Left lung (tissue), 14 donors: ENCODE measurements at places on chromosomes 13 and 19.

DNA sequence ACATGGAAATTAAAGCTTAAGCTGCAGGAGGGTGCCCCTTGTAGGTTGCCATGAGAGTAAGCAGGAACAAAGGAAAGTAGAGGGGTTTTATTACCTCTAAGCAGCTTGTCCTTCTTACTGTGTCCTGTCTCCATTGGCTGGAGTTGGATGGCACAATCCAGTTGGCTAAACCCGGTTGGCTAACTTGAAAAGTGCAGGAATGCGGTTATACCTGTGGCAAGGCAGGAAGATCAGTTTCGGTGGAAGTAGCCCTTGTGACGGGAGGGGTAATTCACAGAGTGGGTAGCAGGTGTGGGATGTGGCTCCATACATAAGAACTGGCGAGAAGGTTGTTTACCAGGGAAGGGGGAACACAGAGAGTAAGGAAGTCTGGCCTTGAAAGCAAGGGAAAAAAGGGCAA lies 3.2 kb downstream of the ZNF726 start:
- peak; percentile 33 for DNase-seq
- H3K36me3 ChIP-seq = no peaks in the 10 kb centered on the region
- H3K27ac ChIP-seq = peak overlapping the region; percentile 10
- no peaks in the 10 kb centered on the region for H3K4me1 ChIP-seq
- no peaks in the 10 kb centered on the region for H3K27me3 ChIP-seq

DNA sequence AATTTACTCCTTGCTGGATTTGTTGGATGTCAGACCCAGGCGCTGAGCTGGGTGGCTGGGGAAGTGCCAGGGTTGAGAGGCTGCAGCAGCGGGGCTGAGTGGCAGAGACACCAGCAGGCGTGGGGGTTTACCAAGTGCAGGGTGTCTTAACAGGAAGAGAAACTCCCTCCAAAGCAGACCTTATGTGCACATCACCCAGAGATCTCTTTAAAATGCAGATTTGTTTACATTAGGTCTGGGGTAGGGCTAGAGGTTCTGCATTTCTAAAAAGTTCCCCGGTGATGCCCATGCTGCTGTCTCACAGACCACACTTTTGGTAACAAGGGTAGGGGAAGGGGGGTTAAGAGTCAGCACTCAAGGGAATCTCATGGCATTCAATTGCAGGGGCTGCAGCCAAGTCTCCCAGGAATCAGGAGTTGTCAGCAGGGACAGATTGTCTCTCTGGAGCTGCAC lies 80.7 kb upstream of the OLFM4 start:
- H3K4me3 ChIP-seq = no peak overlapping the region
- no peaks in the 10 kb centered on the region for H3K4me1 ChIP-seq
- H3K27ac ChIP-seq = peak overlapping the region; percentile 30
- no peaks in the 10 kb centered on the region for H3K36me3 ChIP-seq
- H3K27me3 ChIP-seq = no peaks in the 10 kb centered on the region

GRCh38 chr19:53504885-53505284 lies 33.1 kb upstream of the ZNF331 start:
- no peak overlapping the region for H3K4me3 ChIP-seq
- H3K4me1 ChIP-seq = no peaks in the 10 kb centered on the region
- no peaks in the 10 kb centered on the region for H3K36me3 ChIP-seq
- H3K27me3 ChIP-seq = peaks cover 21% of the 10 kb centered on the region
- DNase-seq = peak; percentile 40

GRCh38 chr13:80921541-80921940 lies 580.6 kb upstream of the SPRY2 start:
- no peak overlapping the region for H3K27ac ChIP-seq
- no peak for DNase-seq
- no peaks in the 10 kb centered on the region for H3K27me3 ChIP-seq
- H3K4me1 ChIP-seq = no peaks in the 10 kb centered on the region

DNA sequence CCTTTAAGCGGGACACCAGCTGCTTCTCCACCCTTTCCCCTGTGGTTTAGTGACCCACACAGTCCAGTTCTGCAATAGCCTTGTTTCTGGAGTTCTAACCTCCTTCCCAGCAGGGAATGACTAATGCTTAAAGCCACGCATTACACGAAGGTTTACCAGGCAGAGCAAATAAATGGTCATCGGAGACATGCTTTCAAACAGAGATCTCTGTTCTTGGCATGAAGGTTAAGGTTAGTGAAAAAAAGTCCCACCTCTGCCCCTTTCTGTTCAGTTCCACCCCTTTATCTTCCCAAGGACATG lies 25.3 kb upstream of the MEDAG start:
- H3K27ac ChIP-seq = peak overlapping the region; percentile 69
- no peaks in the 10 kb centered on the region for H3K4me1 ChIP-seq
- no peak for DNase-seq

DNA sequence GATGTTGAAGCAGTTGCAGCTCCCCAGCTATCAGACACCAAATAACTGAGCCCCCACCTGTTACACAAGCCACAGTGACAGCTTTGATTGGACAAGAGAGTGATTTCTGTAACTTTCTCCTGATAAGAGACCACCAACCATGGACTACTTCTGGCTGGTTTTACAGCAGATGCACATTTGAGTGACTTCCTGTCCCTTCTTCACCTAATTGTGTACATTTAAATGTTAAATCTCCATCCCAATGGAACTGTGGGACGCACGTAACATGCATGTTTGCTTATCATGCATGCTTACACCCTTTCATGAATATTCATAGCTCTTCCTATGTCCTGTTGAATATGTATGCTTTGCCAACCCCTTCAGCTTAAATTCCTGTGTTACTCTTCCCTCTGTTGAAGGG lies 6.0 kb upstream of the TNFSF11 start:
- H3K27ac ChIP-seq = no peak overlapping the region
- H3K4me1 ChIP-seq = no peaks in the 10 kb centered on the region
- H3K27me3 ChIP-seq = no peaks in the 10 kb centered on the region
- H3K4me3 ChIP-seq = no peak overlapping the region
- H3K36me3 ChIP-seq = no peaks in the 10 kb centered on the region

GRCh38 chr19:43450545-43450997 lies 14.8 kb downstream of the LYPD3 start:
- no peaks in the 10 kb centered on the region for H3K4me1 ChIP-seq
- H3K27ac ChIP-seq = no peak overlapping the region
- no peak for DNase-seq
- H3K27me3 ChIP-seq = no peaks in the 10 kb centered on the region
- H3K4me3 ChIP-seq = no peak overlapping the region

DNA sequence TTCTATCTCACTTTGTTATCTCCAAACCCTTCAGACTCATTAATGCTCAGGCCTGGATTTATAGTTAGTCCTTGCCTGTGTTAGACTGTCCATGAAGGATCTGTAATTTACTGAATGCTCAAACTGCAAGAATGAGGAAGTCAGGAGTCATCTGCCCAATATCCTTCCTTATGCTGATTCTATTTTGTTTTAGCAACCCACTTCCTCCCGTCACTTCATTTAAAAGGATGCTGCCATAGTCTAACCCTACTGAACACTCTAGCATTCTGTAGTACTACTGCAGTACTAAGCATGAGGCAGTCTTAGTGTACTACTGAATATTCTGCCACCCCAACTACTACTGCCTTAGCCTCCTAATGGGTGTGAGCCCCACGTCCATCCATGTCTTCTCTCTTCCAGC lies 1.5 kb downstream of the FCAR start:
- no peak for DNase-seq
- H3K36me3 ChIP-seq = no peaks in the 10 kb centered on the region
- peak overlapping the region; percentile 84 for H3K27ac ChIP-seq
- peak overlapping the region; percentile 38 for H3K4me3 ChIP-seq
- H3K4me1 ChIP-seq = peaks cover 38% of the 10 kb centered on the region

- no peak overlapping the region for H3K4me3 ChIP-seq
- no peaks in the 10 kb centered on the region for H3K27me3 ChIP-seq
- peak overlapping the region; percentile 41 for H3K27ac ChIP-seq
- H3K4me1 ChIP-seq = peaks cover 41% of the 10 kb centered on the region
- DNase-seq = no peak
These were observed 5.8 kb downstream of the FTL start for GRCh38 chr19:48970923-48971395.

GRCh38 chr19:13834244-13835069 lies 39.2 kb downstream of the ZSWIM4 start:
- no peaks in the 10 kb centered on the region for H3K27me3 ChIP-seq
- H3K4me3 ChIP-seq = no peak overlapping the region
- H3K27ac ChIP-seq = peak overlapping the region; percentile 58
- H3K36me3 ChIP-seq = peaks cover 72% of the 10 kb centered on the region

DNA sequence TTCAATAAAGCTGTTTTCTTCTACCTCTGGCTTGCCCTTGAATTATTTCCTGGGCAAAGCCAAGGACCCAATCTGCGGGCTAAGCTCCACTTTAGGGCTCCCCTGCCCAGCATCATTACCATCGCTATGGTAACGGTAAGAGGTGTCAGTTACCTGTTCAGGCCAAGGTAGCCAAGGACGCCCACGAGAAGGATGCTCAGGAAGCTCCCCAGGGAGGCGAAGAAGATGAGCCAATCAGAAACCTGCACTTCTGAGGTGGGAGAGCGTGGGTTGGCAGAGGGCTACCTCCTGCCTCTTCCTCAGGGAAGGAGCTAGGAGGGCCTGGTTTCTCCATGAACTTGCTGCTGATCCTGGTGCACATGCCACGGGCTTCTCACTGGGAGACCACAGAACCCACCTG lies 24.7 kb downstream of the IL12RB1 start:
- DNase-seq = no peak
- no peak overlapping the region for H3K27ac ChIP-seq
- peaks cover 20% of the 10 kb centered on the region for H3K4me1 ChIP-seq
- peaks cover 5% of the 10 kb centered on the region for H3K27me3 ChIP-seq
- H3K36me3 ChIP-seq = no peaks in the 10 kb centered on the region

GRCh38 chr13:46170687-46171086 lies 11.3 kb downstream of the LCP1 start:
- H3K27me3 ChIP-seq = no peaks in the 10 kb centered on the region
- H3K4me3 ChIP-seq = no peak overlapping the region
- H3K36me3 ChIP-seq = peaks cover 7% of the 10 kb centered on the region
- H3K27ac ChIP-seq = peak overlapping the region; percentile 93

GRCh38 chr19:15371119-15371518 lies 8.5 kb downstream of the AKAP8 start:
- H3K27me3 ChIP-seq = no peaks in the 10 kb centered on the region
- DNase-seq = no peak
- no peak overlapping the region for H3K27ac ChIP-seq
- H3K4me3 ChIP-seq = no peak overlapping the region

DNA sequence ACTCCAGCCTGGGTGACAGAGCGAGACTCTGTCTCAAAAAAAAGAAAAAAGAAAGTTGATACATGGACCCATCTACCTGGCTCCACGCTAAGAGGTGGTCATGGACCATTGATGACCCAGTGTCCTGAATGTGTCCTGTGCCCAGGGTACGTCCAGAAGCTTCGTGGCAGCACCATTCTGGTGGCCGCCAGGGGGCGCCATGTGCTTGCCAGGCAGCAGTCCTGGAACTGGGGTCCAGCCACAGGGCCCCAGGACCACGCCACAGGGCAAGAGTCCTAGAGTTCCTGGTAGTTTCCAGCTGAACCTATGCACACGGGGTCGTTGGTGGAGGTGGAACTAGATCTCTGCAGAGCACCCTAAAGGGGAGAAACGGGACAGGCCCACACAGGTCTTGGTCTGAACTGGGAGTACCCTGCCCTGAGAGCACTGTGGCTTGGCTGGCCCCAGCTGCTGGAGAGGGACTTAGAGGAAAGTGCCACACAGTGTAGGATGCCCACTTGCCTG lies 19.9 kb upstream of the FBXO27 start:
- H3K4me1 ChIP-seq = no peaks in the 10 kb centered on the region
- H3K27ac ChIP-seq = no peak overlapping the region
- DNase-seq = peak; percentile 46
- no peaks in the 10 kb centered on the region for H3K36me3 ChIP-seq

- H3K36me3 ChIP-seq = no peaks in the 10 kb centered on the region
- no peak overlapping the region for H3K4me3 ChIP-seq
- H3K4me1 ChIP-seq = no peaks in the 10 kb centered on the region
- no peak for DNase-seq
- no peak overlapping the region for H3K27ac ChIP-seq
- H3K27me3 ChIP-seq = no peaks in the 10 kb centered on the region
These were observed 39.5 kb downstream of the RASL11A start for GRCh38 chr13:27309967-27310598.

GRCh38 chr13:112586334-112586960 lies 1.5 kb downstream of the TUBGCP3 start:
- peak overlapping the region; percentile 99 for H3K27ac ChIP-seq
- H3K4me3 ChIP-seq = peak overlapping the region; percentile 87
- DNase-seq = no peak
- H3K36me3 ChIP-seq = no peaks in the 10 kb centered on the region
- peaks cover 61% of the 10 kb centered on the region for H3K4me1 ChIP-seq
- H3K27me3 ChIP-seq = no peaks in the 10 kb centered on the region

DNA sequence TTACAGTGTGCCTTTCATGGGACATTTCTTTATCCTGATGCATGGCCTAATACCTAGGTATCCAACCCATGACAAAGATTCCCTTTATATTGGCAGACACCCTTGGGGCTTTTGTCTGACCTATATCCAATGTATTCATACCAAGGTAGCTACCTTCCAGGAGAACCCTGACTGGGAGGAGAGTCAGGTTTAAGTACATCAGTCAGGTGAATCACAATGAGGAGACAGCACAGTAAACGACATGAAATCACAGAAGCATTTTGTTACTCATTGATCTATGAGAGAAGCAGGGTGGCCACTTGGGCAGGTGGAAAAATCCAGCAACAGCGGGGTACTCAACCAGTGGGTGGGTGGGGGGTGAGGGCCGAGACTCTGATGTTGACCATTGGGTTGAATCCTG lies 527.4 kb upstream of the ATXN8OS start:
- DNase-seq = no peak
- H3K4me3 ChIP-seq = no peak overlapping the region
- no peaks in the 10 kb centered on the region for H3K36me3 ChIP-seq
- no peak overlapping the region for H3K27ac ChIP-seq
- no peaks in the 10 kb centered on the region for H3K4me1 ChIP-seq
- H3K27me3 ChIP-seq = no peaks in the 10 kb centered on the region

DNA sequence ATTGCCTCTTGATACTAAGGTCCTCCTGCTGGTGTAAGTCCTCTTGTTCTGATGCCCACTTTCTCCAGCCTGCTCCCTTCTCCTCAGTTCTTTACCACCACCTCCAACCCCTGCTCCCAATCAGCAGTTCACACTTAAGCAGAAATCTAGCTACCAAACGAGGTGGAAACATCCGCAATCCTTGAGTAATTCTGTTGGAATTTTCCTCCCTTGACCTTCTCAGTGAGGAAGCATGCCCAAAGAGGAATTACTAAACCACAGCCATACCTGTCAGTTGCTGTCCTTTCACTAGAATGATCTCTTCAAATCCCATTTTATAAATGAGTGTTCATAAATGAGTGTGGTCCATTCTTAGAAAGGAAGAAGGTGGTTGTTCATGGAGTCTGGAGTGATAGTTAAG lies 289.9 kb downstream of the DACH1 start:
- no peaks in the 10 kb centered on the region for H3K36me3 ChIP-seq
- H3K27ac ChIP-seq = no peak overlapping the region
- H3K4me3 ChIP-seq = no peak overlapping the region
- H3K4me1 ChIP-seq = no peaks in the 10 kb centered on the region
- no peaks in the 10 kb centered on the region for H3K27me3 ChIP-seq

DNA sequence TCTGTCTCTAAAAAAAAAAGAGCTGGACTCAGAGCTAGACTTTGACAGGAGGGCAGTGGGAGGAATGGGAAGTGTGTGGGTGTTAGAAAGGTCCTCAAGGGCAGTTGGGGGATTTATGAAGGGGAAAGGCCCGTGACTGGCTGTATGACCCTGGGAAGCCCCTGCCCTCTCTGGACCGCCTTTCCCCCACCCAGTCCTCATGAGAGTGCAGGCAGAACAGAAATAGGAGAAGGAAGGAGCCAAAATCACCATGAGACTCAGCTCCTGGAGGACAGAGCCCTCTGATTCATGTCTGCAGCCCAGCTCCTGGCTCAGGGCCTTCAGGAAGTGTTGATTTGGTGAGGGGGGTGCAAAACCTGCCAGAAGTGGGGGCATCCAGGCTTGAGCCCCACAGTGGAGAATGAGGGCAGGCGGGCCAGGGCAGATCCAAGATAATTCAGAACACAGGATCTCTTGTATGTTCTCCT lies 8.7 kb upstream of the SMG9 start:
- no peaks in the 10 kb centered on the region for H3K36me3 ChIP-seq
- no peaks in the 10 kb centered on the region for H3K27me3 ChIP-seq
- H3K4me3 ChIP-seq = no peak overlapping the region
- DNase-seq = no peak
- H3K27ac ChIP-seq = peak overlapping the region; percentile 50
